ENCODE measurements at places on chromosomes 16 and 17.
A peak's percentile ranks its signal among the peaks of the same experiment; 100 is the strongest.

DNA sequence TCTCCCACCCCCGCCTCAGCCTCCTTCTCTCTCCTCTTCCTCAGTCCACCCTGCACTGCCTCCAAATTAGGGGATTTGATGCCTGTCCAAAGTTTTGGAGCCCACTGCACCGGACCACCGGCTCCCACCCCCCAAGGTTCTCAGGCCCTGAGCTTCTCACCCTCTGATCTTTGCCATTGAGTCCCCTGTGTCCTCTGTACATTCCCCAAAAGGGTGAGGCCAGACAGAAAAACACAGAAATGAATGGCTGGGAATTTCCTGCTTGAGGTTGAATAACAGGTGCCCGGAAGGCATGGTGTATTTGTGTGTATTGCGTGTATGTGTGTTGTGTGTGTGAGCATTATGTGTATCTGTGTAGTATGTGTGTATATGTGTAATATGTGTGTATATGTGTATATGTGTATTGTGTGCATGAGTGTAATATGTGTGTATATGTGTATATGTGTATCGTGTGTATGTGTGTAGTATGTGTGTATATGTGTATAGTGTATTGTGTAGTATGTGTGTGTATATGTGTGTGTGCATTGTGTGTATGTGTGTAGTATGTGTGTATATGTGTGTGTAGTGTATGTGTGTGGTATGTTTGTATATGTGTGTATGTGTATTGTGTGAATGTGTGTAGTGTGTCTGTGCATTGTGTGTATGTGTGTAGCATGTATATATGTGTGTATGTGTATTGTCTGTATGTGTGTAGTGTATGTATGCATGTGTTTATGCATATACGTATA lies 16.0 kb upstream of the CCL17 start:
- DNase-seq: no peak

DNA sequence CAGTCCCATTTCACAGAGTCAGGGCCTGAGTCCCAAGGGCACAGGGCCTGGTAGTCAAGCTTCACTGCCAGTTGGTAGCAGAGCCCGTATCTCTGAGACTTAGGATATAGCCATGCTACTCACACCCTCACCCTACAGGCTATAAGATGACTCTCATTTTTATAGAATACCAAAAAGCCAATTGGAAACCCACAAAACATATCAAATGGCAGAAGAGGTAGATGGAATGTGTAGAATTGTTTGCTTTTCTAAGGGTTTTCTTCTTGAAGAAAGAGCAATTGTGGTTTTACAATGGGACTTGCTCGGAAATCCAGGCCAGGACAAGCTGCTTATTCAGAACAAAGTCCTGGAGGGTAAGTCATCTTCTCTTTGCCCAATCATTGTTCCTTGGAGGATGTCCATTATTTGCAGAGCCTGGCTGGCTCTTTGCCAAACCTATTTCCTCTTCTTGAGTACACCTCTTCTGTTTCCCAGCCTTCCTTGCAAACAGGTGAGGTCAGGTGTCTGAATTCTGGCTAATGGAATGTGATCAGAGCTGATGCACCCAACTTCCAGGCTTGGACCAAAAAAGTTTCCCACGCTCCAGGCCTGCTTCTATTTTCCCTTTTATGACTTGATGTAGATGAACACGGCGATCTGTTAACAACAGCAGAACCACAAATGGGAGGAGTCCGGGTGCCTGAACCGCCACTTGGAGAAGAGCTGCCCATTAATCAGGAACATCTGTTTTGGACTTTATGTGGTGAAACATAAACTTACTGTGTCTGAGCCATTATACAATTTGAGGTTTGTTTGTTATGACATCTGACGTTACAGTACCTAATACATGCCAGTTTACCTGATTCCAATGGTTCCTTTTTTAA lies 16.9 kb upstream of the CCL22 start:
- DNase-seq: no peak

DNA sequence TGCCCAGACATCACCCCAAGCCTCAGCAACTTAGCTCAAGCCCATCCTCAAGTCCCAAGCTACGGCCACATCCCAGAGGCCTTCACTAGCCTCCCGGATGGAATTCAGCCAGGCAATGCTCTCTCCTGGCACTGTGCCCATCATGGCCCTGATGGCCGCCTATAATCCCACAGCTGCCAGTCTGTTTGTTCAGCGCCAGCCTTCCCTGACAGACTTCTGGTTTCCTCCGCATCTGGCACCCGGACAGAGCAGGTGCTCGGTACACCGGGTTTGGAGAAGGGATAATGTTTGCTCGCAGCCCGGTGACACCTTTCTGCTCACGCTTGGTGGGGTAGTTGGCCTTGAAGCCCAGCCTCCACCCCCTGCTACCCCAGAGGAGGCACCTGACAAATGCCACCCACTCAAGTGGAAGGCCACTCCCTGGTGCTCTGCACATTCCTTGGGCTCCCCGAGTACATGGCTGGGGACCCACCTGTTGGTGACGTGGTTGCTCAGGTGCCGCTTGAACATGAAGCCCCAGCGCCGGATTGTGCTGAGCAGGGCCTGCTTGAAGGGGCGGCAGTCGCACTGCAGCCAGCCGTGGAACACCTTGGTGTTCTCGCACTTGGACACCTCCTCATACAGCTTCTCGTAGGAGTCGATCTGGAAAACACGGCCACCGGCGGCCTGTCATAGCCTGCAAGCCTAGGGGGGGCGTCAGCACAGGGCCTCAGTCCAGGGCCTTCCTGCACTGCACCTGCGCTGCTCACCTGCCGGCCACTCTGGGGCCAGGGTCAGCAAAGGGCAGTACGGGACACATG lies 47.1 kb downstream of the DNAH17 start:
- DNase-seq: peak; percentile 69

- no peak for DNase-seq
Measured at GRCh38 chr16:47881574-47881973, 274.2 kb downstream of the ABCC12 start.

GRCh38 chr17:72342627-72343527 lies 222.1 kb downstream of the SOX9 start:
- DNase-seq: no peak

DNA sequence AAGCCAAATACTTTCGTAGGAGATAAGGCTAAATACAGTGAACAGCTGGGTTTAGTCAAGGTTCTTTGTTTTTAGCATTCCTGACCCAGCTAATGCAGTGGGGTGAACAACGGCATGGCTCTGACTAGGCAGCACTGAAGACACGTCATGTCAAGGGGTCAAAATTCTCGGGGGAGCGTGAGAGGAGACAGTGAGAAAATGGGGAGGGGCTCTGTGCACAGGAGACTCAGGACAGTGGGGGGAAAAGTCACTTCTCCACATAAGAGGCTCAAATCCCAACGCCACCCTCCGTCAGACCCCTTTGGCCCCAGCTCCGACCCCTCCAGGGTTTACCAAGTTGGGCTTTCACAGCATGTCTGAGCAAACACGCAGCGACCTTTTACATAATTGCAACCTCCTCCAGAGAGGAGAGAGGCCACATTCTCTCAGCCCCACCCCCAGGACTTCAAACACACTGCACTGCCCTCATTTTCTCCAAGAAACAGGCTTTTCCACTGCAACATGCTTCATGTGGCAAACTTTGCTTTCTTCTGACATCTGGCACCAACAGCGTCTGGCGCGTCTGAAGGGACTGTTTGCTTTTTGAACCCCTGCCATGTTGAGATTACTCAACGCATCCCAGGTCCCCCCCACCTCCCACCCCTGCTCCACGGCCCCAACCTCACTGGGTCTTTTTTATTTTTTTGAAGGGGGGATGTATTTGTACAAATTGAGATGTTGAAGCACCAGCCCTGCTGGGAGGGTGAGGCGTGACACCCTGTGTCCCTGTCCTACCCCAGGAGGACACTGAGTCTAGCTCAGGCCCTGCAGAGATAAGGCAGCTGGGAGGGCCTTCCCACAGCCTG lies 30.0 kb downstream of the AXIN2 start:
- DNase-seq: no peak

DNA sequence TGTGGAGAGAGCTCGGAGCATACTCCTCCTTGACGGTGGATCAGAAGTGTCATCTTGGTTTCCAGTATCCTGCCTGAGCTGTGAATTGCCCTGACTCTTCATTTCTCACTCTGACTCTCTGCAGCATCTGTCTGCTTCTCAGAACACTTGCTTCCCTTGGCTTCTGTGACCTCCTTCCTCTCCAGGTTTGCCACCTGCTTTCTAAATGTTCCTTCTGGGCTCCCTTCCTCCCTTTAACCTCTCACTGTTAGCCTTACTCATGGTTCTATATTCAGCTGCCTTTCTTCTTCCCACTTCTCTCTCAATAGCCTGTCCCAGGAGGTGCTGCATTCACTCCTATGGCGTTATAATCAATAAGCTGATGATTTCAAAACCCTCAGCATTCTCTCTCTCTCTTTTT lies 11.2 kb upstream of the PRKAR1A start:
- DNase-seq: no peak

GRCh38 chr17:4453812-4454591 lies 20.3 kb downstream of the SPNS3 start:
- no peak for DNase-seq

GRCh38 chr17:64377769-64378282 lies 12.8 kb downstream of the PECAM1 start:
- DNase-seq: no peak

DNA sequence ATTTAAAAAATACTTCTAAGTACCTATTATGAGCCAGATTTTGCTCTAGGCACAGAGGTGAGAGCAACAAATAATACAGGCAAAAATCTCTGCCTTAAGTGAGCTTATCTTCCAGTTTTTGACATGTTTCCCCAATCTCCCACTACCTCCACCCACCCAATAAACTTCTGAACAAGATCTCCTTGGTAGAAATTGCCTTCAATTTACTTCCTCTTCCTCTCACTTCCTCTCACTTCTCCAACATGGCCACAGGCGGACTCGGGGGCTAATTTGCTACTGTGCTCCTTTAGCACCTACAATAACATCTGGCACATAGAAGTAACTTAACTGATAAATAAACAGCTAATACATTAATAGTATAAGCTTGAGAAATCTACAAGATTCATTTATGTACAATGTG lies 82.6 kb downstream of the CACNG1 start:
- DNase-seq: no peak

GRCh38 chr17:27158382-27158781 lies 135.5 kb upstream of the WSB1 start:
- no peak for DNase-seq

DNA sequence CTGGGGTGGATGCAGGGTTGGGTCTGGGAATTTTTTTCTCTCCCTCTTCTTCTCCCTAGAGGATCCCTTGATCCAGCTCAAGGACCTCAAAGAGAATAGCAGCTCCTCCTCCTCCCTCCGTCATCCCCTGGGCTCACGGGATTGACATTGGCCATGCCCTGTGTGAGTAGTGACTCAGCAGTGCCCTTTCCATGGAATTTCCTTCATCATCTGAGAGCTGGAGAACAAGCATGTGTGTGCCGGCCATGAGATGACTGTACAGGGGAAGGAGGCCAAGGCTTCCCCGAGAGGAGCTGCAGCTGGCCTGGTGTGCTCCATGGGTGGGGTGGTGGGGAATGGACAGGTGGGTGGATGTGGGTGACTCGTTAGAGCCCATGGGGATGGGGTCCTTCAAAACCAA lies 8.9 kb upstream of the WSCD1 start:
- DNase-seq: no peak

- DNase-seq: no peak
Measured at GRCh38 chr17:12712415-12712814, 46.7 kb downstream of the MYOCD start.

DNA sequence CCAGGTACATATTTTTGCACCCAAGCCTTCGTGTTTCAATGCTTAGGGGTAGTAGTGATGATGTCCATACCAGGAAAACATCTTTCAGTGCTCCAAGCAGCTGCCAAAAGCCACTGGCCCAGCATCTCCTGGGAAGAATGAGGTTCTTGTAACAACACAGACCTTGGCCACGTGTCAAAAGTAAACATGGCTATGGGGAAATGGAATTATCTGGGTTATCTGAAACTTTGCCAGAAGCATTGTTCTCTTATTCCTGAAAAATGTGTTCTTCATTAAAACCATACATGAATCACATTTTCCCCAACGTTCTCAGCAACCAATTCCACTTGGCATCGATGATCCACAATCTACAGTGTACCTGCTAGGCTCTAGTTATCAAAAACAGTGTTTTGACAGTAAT lies 524.2 kb upstream of the EEF2KMT start:
- no peak for DNase-seq

DNA sequence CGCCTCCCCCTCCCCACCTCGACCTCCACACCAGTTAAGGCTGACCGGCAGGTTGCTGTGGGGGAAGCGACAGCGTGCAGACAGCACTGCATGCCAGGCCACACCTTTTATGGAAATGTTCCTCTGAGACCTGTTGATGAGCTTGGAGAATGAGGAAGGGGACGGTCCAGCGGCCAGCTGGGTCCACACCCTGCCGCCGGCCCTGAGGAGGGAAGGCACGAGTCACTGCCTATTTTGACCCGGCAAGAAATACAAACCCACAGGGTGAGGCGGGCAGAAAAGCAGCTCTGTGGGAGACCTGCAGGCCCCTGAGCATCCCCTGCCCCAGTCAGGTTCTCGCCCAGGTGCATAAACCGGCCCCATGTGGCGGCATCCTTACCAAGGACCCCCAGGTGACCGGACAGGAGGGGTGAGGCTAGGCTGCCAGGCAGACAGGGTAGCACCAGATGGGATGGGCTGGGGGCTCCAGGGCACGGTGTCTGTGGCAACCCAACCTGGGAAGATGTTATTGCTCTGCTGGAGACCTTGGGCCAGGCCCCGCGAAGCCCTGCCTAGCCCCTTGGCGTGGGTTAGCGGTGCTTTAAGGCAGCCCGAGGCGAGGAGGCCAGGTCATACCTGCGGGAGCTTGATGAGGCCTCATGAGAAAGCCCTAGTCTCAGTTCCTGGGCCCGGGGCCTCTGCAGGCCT lies 12.7 kb downstream of the NATD1 start:
- no peak for DNase-seq

DNA sequence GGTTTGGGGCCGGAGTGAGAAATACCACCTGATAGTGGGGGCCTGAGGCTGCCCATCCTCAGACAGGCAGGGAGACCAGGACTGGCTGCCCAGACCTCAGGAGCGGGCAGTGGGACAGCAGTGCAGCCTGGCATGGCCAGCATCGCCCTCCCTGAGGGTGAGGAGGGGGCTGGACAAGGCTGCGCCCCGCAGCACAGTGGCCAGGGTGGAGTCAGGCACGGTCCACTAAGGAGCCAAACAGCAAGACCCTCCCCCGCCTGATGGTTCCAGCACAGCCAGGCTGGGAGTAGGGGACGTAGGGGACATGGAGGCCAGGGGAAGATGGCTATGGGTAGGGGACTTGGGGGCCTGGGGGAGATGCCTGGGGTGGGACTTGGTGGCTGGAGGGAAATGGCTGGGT lies 3.3 kb downstream of the ZNF598 start:
- DNase-seq: no peak

DNA sequence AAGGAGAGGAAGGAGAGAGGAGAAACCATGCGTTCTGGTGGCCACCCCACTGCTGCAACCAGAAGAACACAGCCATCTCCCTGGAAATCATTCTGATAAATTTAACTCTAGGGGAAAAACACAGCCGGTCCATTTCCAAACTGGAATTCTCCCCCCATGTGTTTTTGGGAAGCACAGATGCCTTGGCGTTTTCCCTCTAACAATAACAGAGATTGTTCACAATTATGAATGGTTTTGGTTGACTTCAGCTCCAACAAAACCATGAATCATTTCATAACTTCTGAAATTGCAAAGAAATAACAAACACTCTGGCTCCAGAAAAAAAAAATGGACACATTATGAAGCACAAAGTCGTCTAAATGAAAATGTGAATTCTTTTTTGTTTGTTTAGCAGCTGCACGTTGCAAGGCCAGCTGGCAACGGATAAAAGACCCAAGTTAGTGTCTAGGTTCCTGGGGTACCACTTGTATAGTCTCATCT lies 46.2 kb downstream of the GNAO1 start:
- no peak for DNase-seq

GRCh38 chr17:41551365-41551764 lies 20.5 kb downstream of the KRT9 start:
- DNase-seq: no peak
